ENCODE measurements at places on chromosomes 6 and 20. TPM values are rescaled to one million over a fixed set of nuclear protein-coding genes. Genes with fewer than 3 reads are reported as not detected.

Gene BCKDHB
- total RNA-seq, result 24.3 TPM

Gene HFE
- total RNA-seq, result 4.5 TPM

Gene SNAP91
- 1.3 TPM for total RNA-seq

Gene DEFB124
- total RNA-seq, result not detected

Gene CCN2
- total RNA-seq, result 14.3 TPM

Gene ACTL10
- 0.40 TPM for total RNA-seq

Gene ZSCAN23
- 1.2 TPM for total RNA-seq

Gene YWHAB
- total RNA-seq, result 108 TPM

Gene EPPIN
- not detected for total RNA-seq

Gene GPR63
- 0.79 TPM for total RNA-seq

Gene PGC
- total RNA-seq, result not detected

Gene RNF39
- not detected for total RNA-seq

Gene PKHD1
- total RNA-seq, result not detected

Gene KCNG1
- 0.37 TPM for total RNA-seq

Gene PSORS1C2
- not detected for total RNA-seq

Gene UBE3D
- 3.0 TPM for total RNA-seq

Gene TNFRSF21
- 9.3 TPM for total RNA-seq

Gene TCP11
- total RNA-seq, result not detected

Gene ATF6B
- 26.8 TPM for total RNA-seq

Gene SLC22A2
- not detected for total RNA-seq

Gene PRR18
- not detected for total RNA-seq

Gene BRD2
- total RNA-seq, result 73.8 TPM

Gene HS3ST5
- not detected for total RNA-seq

Gene PSORS1C1
- total RNA-seq, result 1.5 TPM

Gene RNF182
- 0.10 TPM for total RNA-seq

Gene FNDC11
- total RNA-seq, result 0.15 TPM

Gene TBXT
- total RNA-seq, result not detected

Gene ADGRF1
- not detected for total RNA-seq

Gene FERMT1
- total RNA-seq, result 1.1 TPM

Gene PDYN
- total RNA-seq, result not detected

Gene POM121L2
- total RNA-seq, result not detected

Gene LY86
- total RNA-seq, result 1.1 TPM

Gene MOXD1
- total RNA-seq, result 3.5 TPM

Gene LPA
- not detected for total RNA-seq

Gene MATN4
- not detected for total RNA-seq

Gene IL17F
- total RNA-seq, result not detected

Gene PHACTR1
- 124 TPM for total RNA-seq

Gene UQCC2
- 190 TPM for total RNA-seq

Gene IP6K3
- 47.5 TPM for total RNA-seq

Gene DAAM2
- 16.1 TPM for total RNA-seq

Gene UBE2J1
- total RNA-seq, result 13.6 TPM

Gene TRIM15
- total RNA-seq, result not detected

Gene POLR3F
- total RNA-seq, result 9.9 TPM

Gene CDH26
- 1.6 TPM for total RNA-seq

Gene SRMS
- not detected for total RNA-seq

Gene IPCEF1
- 1.7 TPM for total RNA-seq

Gene BPIFB4
- total RNA-seq, result not detected

Gene ARMH2
- total RNA-seq, result not detected

Gene CEBPB
- total RNA-seq, result 59.4 TPM

Data from left ventricle myocardium superior (tissue), 1 donor.